NCI-H510A (cell line): ENCODE measurements at places on chromosomes 2 and 18.

- DNase-seq, result no peak
These were observed 104.1 kb downstream of the CHN1 start for GRCh38 chr2:174901075-174901474.

DNA sequence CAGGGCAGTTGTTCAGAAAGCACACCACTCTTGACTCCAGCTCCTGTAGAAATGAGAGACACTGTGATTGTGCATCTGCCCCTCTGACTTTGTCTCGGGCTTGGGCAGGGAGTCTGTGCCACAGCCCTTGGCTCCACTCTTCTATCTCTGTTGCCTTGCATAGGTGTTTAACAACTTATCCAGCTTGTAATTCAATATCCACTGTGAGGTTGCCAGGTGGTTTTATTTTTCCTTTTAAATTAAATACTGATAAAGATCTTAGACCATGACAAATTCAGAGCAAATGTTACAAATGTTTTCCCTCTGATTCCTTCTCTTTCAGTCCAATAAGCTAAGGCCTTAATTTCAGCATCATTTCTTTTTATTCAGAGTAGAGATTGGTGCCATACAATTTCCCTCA lies 421.7 kb downstream of the STK39 start:
- no peak for DNase-seq

- DNase-seq, result no peak
These were observed 102.1 kb upstream of the HS6ST1 start for GRCh38 chr2:128420776-128421175.

- DNase-seq, result no peak
These were observed 15.3 kb upstream of the ARID5A start for GRCh38 chr2:96521219-96521618.

DNA sequence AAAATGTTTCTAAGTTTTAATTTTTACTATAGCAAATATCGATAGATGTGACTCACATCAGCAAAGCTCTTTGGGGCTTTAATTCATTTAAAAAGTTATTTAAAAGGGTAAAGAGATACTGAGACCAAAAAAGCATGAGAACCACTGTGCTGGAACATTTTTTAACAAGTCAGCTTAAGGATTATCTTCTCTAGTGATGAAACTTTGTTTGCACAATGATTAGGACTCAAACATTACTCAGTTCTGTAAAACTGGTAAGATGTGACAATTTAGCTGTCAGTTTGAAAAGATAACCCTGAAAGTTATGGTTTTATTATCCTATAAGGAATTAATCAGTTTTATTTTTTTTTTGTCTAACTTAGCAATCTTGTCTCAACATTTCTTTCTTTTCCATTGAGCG lies 301.4 kb downstream of the TSN start:
- DNase-seq, result no peak

GRCh38 chr2:10977621-10978020 lies 65.9 kb downstream of the KCNF1 start:
- DNase-seq, result no peak

DNA sequence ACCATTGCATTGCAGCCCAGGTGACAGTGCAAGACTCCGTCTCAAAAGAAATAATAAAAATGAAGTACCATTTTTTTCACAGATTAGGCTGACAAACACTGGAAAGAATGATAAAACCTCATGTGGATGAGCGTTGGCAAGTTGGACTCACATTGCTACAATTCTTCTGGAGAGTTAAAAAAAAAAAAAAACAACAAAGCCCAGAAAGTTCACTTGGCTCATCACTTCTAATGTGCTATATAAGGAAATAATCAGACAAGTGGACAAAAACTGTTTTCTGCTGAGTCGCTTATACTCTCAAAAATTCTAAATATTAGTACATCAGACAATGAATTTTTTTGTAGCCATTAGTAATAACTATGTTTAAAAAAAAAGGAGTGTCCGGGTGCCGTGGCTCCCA lies 38.4 kb downstream of the PKP4 start:
- DNase-seq, result no peak

DNA sequence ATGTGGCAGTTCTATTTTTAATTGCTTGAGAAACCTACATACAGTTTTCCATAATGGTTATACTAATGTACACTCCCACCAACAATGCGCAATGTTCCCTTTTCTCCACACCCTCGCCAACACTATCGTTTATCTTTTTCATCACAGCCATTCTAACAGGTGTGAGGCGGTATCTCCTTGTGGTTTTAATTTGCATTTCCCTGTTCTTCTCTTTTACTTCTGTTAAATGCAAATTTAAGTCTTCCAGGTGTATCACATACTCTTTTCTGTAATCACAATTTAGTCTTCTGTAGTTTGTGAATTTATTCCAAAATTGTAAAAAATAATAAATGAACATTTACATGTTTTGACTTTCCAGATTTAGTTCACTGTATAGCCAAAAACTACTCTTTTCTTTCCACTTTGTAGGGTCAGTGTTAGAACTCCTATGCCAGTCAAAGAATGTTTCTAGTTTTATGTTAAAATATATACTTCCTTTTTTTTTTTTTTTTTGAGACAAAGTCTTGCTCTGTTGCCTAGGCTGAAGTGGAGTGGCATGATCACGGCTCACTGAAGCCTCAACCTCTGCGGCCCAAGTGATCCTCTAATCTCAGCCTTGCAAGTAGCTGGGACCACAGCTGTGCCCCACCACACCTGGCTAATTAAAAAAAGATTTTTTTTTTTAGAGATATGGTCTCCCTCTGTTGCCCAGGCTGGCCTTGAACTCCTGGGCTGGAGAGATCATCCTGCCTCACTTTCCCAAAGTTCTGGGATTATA lies 15.4 kb upstream of the ACYP2 start:
- no peak for DNase-seq
